Inflammatory macrophage (primary cell): ENCODE measurements at places on chromosomes 7 and 10.

DNA sequence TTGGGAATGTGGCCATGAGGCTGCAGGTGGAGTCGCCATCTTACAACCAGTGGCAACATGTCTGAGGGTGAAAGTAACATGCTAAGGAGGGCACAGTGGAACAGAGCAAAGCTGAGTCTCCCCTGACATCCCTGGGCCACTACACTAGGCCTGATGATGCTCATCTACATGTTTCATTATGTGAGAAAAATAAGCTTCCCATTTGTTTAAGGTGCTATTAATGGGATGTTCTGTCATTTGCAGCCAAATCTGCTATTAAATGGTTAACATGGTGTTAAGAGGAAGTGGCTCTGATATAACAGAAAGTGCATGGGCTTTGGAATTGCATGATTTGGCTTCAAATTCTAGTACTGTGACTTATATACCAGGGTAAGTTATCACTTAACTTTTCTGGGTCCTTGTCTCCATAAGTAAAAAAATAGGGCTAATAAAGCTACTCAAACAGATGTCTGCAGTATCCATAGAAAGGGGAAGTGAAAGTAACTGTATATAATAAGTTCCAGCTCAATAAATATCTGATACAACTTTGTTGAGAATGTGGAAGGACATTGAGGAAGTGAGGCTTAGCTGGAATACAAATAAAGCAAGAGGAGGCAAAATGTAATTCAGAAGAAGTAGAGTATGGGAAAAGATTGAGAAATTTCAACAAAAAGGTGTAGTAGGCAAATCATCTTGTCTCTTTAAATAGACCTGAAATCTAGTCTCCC lies 158.9 kb downstream of the RTKN2 start:
- DNase-seq = peak; percentile 24

GRCh38 chr10:104580321-104580720 lies 60.8 kb upstream of the SORCS3 start:
- DNase-seq = no peak

GRCh38 chr7:66043681-66044497 lies 31.7 kb upstream of the ASL start:
- peak; percentile 50 for DNase-seq

- DNase-seq = peak; percentile 6
Observed at GRCh38 chr10:80272793-80273522, 16.5 kb downstream of the MAT1A start.

- no peak for DNase-seq
Observed at GRCh38 chr7:73870041-73870492, 9.1 kb downstream of the TMEM270 start.

- DNase-seq = no peak
Observed at GRCh38 chr10:29345910-29346209, 57.0 kb downstream of the LYZL1 start.

GRCh38 chr7:22350466-22351328 lies 6.3 kb downstream of the RAPGEF5 start:
- no peak for DNase-seq

DNA sequence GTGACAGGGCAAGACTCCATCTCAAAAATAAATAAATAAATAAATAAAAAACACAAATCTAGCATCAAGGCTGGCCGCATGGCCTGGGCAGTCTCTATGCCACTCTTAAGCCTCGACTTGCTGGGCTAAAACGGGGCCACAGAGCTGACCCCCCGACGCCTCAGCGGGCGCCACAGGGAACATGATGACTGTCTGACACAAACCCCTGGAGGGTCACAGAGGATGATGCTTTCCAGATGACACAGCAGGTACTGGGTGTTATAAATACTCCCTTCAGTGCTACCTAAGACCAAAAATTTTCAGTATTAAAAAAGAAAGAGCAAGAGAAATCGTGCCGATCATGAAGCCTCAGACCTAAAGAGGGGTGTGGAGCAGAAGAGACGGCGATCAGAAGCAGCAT lies 176.8 kb downstream of the MAD1L1 start:
- DNase-seq = no peak

DNA sequence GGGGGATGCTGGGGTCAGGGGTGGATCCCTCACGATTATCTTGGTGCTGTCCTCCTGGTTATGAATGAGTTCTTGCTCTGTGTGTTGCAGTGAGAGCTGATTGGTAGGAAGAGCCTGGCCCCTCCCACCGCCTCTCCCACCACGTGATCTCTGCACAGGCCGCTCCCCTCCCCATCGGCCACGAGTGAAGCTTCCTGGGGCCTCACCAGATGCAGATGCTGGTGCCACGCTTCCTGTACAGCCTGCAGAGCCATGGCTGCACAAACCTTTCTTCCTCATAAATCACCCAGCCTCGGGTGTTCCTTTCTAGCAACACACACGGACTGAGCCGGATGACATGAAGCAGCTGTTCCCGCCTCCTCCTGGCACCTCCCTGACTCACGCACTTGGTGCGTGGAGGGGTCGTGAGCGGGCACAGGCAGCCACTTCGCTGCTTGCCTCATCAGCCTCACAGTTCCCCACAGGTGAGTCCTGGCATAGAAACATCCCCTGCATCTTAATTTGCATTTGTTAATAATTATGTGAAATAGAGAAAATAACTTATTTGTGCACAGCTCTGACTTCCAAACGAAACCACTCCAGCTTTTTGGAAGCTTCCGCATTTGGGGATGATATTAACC lies 210.8 kb downstream of the ADARB2 start:
- DNase-seq = no peak

DNA sequence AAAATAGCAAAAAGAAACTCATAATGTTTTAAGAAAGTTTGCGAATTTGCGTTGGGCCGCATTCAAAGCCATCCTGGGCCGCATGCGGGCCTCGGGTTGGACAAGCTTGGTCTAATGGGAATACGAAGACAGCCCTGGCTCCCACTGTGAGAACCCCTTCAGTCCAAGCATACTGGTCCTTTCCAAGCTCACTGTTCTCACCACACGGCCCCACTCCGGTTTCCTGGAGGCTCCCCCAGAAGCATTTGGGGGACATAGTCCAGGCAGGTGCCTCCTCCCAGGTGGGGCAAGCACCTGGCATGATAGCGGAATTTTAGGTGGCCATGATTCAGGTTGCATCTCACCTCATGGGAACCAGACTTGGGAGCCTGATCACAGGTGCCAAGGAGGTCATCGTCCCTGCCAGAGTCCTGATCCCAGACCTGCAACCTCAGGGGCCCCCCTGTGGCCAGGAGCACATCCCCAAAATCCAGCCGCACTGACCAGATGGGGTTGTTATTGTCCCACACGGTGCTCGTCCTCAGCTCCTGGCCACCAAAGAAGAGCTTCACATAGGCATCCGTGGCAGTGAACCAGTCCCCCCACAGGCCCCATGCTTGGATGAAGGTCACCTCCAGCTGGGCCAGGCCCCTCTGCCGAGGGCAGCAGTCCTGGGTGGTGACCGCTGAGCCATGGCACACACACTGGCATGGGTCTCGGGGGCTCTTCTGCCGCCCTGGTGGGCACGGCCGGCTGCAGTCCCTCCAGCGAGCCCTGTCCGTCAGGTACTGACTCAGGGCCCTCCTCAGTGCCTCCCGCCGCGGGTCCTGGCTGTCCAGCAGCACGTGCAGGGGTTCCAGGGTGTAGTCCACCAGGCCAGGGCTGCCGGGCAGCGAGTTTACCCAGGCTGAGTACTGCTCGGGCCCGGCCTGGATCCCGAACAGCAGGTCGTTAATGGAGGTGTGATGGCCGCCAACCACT lies 4.4 kb downstream of the PRF1 start:
- no peak for DNase-seq

GRCh38 chr7:130831817-130832481 lies 97.9 kb upstream of the KLF14 start:
- peak; percentile 26 for DNase-seq

DNA sequence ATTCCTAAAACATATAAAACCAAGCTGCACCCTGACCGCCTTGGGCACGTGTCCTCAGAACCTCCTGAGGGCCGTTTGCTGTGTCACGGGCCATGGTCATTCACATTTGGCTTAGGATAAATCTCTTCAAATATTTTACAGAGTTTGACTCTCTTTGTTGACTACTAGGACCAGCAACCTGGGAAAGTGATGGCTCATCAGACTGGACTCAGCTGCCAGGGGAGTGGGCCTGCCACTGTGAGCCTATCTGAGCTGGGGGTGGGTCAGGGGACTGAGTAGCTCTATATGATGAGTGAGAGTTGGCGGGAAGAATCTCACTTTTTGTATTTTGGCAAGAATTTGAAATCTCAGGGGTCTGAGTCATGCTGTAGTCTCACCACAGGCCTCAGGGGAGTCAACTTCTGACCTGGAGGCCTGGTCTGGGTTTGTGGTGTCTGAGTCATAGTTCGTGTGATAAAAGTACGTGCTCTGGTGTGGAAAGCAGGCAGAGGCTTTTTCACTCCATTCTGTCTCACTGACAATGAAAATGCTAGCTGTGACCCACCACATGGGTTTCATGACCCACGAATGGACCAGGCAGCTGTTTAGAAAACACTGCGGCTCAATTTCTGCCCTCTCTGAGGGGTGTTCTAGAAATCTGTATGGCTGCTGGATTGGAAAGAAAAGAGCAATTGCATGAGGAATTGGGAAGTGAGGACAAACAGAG lies 4.2 kb upstream of the UPP1 start:
- DNase-seq = peak; percentile 93

DNA sequence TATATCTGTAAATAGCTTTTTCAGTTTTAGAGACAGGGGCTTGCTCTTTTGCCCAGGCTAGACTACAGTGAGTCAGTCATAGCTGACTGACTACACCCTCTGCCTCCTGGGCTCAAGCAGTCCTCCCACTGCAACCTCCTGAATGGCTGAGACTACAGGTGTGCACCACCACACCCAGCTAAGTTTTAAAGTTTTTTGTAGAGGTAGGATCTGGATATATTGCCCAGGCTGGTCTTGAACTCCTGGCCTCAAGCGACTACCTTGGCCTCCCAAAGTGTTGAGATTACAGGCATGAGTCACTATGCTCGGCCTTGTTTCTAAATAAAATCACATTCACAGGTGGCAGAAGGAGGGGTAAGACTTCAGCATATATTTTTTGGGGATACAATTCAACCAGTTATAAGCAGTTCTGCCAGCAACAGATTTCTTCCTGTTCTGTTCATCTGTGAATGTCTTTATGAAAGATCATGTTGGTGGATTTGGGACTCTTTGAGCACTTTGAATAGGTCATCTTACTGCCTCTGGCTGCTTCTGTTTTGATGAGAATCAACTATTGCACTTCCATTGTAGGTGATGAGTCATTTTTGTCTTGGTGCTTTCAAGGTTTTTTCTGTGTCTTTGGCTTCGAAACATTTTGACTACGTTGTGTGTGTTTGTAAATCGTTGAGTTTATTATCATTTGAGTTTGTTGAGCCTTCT lies 15.7 kb downstream of the RBM33 start:
- DNase-seq = peak; percentile 7

DNA sequence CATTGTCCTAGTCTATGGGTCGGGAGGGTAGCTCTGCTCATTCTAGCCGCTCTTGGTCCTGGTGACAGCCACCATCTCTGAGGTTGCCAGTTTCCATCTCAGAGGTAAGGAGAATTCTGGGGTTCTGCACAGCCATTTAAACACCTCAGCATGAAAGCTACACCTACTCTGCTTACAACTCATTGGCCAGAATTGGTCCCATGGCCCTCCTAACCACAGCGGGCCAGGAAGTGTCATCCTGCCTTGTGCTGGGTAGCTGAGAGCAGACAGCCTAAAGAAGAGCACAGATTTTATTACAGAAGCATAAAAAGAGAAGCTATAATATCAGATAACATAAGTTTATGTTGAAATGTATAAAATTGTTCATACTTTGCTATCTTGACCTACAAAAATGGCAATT lies 152.7 kb downstream of the HECW1 start:
- DNase-seq = no peak

- peak; percentile 83 for DNase-seq
Observed at GRCh38 chr7:100373261-100373831, at the start of gene PILRA. Gene PILRA, plus strand, starts transcription at chr7:100373487. Its CDS starts 170 bp downstream, at chr7:100373657.

GRCh38 chr7:65983965-65984658 lies 2.1 kb upstream of the GUSB start:
- no peak for DNase-seq

- no peak for DNase-seq
Observed at GRCh38 chr10:105769248-105770184, 1128.4 kb downstream of the SORCS3 start.

- DNase-seq = no peak
Observed at GRCh38 chr7:8441106-8441965, 7.9 kb downstream of the NXPH1 start.

DNA sequence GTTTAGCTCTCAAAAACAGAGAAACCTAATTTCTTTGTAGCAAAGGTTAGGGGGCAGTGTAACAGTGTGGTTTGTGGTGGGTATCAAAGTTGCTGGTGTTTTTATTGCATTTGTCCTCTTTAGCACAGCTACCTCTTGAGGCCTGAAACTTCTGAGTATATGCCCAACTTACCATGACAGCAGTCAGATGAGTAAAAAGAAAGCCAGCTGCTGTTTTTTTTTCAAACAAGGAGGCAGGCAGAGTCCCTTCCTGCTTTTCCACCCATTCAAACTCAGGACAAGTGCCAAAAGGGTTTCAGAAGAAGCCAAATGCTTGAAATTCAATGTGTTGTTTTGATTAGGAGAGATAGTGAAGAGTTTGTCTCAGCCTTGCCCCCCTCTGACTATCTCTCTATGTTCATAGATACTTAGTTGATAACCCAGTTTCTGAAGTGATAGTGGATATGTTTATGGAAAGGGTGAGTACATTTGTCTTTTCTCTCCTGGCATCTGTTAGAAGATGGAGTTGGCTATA lies 23.1 kb downstream of the GBF1 start:
- DNase-seq = no peak

- DNase-seq = no peak
Observed at GRCh38 chr10:20892796-20893195, 4.3 kb downstream of the NEBL start.

- no peak for DNase-seq
Observed at GRCh38 chr7:65216469-65216868, 157.2 kb upstream of the ZNF92 start.

DNA sequence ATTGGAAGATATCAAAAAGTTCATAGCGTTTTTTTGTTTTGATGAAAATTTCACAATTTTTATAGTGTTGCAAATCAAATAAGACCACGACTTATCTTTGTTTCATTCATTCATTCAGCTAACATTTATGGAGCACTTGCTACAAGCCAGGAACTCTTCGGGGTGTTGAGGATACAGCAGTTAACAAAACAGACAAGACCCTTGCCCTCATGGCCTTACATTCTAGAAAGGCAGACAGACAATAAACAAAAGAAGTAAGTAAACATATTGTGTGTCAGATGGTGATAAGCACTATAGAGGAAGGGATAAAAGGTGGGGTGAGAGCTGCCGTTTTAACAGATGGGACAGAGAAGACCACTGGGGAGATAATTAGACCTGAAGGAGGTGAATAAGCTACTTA lies 41.6 kb upstream of the GSAP start:
- DNase-seq = no peak

DNA sequence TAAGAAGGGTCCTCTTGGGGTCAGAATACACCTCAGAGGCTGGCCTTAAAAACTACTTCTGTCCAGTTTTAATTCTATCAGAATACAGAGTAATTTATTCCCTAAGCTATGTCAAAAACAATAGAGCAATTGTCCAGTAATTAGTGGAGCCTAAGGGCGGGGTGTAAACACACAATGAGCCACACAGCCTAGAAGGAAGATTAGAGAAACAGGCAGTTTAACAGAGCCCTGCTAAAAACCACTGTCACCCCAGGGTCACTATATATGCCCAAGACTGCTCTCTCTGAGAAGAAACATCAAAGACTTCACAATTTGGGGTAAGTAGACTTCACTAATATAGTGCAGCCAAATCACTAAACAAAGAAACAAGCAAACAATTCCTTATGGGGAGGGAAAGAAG lies 27.2 kb upstream of the WNT2 start:
- DNase-seq = no peak

GRCh38 chr7:116591202-116592040 lies 66.6 kb downstream of the CAV1 start:
- peak; percentile 37 for DNase-seq
